ENCODE measurements at places on chromosomes 13 and 19.

DNA sequence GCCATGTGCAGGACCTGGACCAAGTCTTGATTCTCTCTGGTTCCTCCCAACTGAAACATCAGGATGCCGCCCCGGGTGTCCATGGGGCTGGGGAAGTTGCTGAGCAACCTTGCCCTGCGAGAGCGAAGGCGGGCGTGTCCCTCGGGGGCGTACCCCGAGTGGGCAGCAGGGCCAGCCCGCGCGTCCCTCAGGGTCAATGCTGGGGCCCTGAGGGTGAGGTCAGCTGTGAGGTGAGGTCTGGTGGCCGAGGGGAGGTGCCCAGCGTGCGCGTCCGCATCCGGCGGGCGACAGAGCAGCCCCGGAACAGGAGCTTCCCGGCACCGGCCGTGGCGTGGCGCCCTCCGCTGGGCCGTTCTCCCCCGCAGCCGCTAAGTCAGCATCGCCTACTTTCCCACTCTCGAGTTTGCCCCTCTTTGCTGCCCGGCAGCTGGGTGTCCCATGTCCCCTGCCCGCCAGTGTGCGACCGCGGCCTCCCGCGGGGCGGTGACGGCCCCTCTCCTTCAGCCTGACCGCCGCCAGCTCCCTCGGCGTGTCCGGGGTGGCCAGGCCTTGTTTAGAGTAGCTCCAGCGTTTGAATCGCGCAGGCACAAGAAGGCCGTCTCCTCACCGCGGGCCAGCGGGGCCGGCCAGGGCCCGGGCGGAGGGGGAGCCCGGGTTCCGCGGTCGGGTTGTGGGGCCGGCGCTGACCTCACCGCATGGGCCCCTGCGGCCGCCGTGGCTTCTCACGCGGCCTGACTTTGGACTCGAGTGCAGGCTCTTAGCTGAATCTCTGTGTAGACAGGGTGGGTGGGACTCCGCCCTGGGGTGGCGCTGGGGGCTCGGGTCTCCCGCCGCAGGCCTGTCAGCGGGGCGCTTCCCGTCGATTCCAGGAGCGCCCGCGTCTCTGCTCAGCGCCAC is 33.0 kb downstream of the GJA3 start:
- no peak for DNase-seq

DNA sequence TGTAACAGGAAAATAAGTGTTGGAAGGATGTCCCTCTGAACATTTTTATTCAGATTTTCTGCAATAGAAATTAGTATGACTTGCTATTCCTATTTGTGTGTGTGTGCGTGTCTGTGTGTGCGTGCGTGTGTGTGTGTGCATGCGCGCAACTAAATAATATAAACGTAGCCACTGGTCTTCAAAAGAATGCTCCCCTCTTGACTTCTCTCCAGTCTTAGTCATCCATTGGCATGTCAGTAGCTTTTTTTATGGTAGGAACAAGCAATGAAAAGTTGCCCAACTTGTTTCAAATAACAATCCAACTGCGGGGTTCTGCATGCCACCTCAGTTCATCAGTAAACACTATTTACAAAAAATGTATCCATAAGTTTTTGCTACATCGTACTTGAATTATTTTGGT is 249.6 kb downstream of the GPC6 start:
- no peak for DNase-seq

DNA sequence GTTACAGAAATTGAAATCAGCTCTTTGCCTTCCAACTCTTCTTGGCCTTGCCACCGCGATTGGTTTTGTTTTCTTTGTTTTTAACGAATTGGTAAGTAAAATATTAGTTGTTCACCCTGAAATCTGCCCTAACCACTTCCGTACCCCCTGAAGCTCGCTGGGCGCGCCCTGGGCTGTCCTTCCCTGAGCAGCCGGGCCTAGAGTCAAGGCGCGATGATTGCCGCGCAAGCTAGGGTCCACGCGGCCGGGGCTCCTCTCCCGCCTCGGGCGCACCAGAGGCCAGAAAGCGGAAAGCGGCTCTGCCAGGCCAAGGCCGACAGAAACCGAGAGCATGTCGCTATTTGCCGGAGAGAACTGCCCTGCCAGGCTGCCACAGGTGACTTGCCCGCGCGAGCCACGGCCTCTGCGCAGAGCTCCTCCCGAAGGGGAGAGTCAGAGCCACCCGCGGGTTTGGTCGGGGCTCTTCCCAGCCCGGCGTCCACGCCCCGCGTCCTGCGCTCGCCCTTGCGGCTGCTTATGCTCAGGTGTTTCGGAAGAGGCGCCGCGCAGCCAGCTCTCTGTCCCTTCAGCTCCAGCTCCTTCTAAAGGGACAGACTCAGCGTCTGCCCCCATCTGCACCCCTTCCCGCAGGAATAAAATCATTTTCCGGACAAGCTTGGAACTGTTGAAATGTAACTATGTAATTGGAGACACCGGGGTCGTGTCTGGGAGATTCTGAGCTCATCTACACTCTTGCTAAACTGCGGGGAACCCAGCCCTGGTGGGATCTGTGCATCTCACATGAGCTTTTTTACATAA is 6.6 kb upstream of the CDX2 start:
- no peak for DNase-seq

DNA sequence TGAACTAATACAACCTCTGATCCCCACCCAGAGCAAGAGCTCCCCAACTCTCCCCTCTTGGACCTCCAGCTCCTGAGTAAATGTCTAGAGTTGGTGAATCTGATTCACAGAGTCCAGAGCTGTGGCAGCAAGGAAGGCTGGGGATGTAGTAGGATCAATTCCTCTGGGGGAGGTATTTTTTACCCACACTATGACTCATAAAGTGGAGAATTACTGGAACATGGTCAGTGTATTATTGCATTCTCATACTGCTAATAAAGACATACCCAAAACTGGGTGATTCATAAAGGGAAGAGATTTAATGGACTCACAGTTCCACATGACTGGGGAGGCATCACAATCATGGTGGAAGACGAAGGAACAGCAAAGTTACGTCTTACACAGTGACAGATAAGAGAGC is 496.7 kb downstream of the EFNB2 start:
- no peak for DNase-seq

DNA sequence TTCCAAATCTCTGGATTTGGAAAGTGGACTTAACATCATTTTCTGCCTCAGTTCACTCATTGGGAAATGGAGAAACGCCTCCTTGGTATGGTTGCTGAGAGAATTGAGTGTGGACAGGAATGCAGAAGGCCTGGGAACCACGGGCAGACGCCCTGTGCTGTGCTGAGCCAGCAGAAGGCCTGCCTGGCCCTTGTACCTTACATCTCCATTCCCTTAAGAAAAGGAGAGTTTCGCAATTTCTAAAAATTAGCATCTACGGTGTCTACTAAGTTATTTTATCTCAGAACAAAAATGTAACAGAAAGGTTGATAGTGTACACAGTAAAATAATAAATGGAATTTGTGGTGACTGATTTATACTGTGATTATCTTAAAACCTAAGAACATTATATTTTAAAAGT is 78.7 kb downstream of the IPO5 start:
- no peak for DNase-seq

DNA sequence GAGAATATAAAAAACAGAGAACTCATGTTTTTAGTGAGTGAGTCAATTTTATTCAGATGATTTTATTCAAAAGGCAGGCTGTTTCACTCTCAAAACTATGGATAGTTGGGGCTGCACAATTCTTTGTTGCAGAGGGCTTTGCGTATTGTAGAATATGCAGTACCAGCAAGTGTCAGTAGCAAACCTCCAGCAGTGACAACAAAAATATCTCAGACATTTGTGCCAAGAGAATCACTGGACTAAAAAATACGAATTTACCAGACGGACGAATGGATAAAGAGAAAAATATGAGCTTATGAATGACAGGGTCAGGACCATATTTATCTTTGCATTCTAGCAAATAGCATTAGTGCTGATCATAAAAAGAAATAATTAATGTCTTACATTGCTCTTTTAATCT is 359.1 kb downstream of the FGF14 start:
- no peak for DNase-seq

DNA sequence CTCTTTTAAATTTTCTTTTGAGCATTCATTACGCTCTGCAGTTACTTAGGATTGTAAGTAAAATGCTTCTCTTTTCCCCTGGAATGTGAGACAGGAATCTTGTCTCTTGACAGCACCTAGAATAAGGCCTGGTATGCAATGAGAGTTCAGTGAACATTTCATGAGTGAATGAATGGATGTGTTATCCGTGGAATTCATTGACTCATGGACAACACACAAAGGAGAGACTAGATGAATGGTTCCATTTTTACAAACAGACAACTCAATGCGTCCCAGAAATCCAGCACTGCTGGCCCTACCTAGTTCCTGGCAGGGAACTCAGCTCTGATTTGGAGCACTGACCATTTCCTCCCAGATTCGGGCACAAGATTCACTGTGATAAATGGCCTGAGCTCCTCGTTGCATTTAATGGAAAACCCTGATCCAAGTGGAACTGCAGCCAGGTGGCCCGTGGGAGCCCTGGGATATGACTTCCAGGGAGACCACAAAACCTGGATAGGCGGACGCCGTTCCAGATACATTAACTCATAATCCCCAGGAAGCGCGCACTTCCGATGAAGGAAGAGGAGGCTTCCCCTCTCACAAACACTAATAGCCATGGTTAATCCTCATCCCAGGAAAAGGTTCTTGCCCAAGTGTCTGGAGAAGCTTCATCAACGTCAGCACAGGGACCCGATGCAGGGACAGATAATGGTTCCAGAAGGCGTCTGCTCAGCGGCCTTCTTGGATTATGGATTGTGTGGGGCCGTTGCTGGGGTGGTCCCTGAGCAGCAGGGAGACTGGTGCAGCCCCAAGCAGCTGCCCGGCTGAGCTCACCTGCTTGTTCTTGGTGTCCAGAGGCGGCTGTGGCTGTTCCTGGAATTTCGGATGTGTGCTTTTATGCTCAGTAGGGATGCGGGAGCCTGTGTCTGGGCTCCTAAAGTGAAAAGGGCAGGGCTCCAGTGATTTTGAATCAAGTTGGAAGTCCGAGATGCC is 211.1 kb upstream of the TSHZ3 start:
- no peak for DNase-seq

- DNase-seq = no peak
Observed at GRCh38 chr13:99506634-99507033, 5.4 kb downstream of the TM9SF2 start.

- no peak for DNase-seq
Observed at GRCh38 chr13:32001154-32001768, 30.3 kb upstream of the FRY start.

GRCh38 chr19:56091751-56092546 is 29.1 kb downstream of the ZNF787 start:
- peak; percentile 92 for DNase-seq

- no peak for DNase-seq
Observed at GRCh38 chr13:78084401-78084800, 165.8 kb upstream of the EDNRB start.

DNA sequence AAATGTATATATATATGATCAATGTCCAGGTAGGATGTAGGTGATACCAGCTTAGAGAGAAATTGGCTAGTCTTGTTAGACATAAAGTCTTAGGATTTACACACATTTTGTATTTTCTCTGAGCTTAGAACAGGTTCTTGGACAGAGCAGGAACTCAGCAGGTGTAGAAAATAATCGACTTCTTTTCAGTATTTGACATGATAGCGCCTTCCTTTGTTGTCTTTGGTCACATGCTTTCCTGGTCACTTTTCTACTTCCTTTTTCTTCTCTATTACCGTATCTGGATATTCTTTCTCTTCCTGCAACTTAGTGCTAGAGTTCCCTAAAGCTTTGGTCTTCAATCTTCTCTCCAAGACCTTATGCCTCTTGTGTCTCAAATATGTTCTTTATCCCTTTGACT is 107.4 kb downstream of the LRCH1 start:
- no peak for DNase-seq

GRCh38 chr19:4326837-4327251 is 11.8 kb downstream of the STAP2 start:
- no peak for DNase-seq

DNA sequence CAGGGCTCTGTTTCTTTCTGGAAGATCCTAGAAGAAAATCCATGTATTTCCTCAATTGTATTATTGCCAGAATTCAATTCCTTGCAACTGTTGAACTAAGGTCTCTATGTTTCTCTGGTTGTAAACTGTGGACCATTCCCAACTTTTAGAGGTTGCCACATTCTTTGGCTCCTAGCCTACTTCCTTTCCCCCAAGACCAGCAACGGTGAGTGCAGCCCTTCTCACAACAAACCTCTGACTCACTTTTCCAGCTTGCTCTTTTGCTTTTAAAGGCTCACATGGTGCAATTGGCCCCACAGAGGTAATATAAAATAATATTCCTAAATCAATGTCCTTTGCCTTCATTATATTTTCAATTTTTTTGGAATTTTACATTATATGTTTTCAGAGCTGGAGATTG is 371.3 kb downstream of the SLITRK5 start:
- DNase-seq = no peak

- no peak for DNase-seq
Observed at GRCh38 chr13:45529758-45530157, 65.0 kb downstream of the COG3 start.

DNA sequence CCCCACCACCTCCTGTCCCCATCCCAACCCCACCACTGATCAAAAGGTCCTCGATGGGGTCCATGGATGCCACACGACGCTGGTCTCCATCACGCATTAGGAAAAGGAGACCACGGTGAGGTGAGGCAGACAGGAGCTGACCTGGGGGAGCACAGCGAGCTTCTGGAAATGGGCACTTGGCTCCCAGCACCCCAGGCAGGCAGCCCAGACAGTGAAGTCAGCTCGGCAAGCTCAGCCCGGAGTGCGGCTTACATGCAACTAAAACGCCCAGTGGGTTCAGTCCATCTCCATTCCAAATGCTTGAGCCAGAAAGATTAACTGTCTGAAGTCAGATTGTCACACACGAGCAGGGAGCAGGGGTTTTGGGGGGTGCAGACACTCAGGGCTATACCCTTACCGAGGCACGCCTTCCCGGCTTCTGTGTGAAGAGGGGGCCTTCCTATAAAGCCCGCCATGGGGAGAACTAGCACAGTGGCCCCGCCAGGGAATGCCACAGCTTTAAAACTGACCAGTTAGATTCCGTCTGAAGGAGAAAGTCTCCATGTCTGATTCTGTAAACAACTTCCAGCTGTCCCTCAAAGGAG is 79.4 kb downstream of the SPACA7 start:
- no peak for DNase-seq

GRCh38 chr19:50362656-50363424 is 2.6 kb downstream of the NAPSA start:
- no peak for DNase-seq

GRCh38 chr19:7200736-7201135 is 93.5 kb downstream of the INSR start:
- no peak for DNase-seq

- no peak for DNase-seq
Observed at GRCh38 chr13:32246468-32246867, 68.7 kb downstream of the ZAR1L start.

- peak; percentile 6 for DNase-seq
Observed at GRCh38 chr13:70604448-70604847, 496.2 kb upstream of the KLHL1 start.

DNA sequence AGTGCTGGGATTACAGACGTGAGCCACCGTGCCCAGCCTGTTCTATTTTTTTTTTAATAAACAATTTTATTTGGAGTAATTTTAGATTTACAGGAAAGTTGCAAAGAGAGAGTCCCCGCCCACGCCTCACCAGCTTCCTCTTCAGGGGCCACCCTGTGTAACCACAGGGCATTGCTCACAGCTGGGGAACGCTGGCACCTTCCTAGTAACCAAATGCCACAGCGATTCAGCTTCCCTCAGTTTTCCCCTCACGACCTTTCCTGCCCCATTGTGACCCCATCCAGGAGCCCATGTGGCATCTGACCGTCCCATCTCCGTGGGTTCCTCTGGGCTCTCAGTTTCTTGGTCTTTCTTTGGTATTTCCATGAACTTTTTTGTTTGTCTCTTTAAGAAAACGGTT is 83.9 kb downstream of the GNG7 start:
- no peak for DNase-seq

All from NCI-H2227 treated with DMSO at 0.1 percent for 48 hours (cell line).